Germinal center (tissue), 1 donor: ENCODE measurements at places on chromosomes 2 and 18.

DNA sequence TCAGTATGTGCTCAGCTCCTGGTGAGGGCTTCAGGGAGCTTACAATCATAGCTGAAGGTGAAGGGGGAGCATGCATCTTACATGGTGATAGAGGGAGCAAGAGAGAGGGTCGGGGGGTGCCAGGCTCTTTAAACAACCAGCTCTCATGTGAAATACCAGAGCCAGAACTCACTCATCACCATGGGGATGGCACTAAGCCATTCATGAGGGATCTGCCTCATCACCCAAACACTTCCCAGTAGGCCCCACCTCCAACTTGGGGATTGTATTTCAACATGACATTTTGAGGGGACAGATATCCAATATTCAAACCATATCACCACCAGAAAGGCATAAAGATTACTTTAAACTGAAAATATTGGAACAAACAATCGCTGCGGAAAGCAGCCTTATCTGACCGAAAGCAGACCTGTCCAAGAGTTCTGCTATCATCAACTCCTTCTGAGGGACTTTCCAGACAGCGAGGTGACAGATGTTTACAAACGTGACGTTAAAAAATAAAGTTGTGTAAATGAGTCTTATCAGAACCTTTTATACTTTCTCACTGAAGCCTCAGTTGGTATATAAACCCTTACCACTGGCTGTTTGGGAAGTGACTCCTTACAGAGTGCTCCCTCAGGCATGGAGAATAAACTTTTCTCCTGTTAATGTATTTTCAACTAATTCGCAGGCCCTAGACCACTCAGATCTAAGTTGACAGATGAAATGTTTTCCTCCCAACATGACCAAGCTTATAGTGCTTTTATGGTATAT is 35.5 kb upstream of the PTH2R start:
- no peak for DNase-seq

GRCh38 chr2:48714245-48714644 is 41.3 kb downstream of the LHCGR start:
- no peak for DNase-seq

DNA sequence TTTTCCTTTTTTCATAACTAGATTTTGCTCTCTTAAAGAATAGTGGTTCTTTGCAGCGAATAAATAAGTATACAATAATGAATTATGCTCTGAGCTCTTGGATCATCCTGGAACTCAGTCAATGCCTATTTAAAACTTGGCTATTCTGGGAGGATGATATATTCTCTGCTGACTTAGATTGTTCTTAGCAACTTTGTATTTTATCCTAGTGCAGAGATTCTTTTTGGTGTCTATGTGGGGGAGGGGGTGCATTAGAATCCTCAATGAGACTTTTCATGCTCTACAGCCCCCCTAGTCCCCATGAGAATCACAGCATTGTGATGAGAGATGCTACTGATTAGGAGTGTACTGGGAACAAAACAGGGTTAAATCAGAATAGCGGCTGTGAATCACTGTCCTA is 8.8 kb upstream of the FAM98A start:
- no peak for DNase-seq

DNA sequence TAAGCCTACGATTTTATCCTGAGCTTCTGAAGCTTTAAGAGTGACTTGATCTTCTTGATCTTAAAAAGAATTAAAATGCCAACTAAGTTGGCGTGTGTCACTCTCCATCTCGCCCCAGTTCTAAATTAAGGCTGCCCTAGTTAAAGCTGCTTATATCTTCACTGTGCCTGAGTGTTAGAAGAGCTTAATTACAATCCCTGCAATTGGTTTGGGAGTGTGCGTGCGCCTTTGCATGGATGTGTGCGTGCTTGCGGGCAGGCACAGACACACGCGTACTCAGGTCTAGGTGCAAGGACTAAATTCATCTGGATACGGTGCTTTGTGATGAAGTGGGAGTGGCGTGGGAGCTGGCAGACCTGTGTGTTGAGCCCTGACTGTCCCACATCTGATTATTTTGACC is 201.5 kb downstream of the FAM210A start:
- DNase-seq = no peak

- no peak for DNase-seq
Observed at GRCh38 chr2:27799646-27800010, 28.1 kb downstream of the MRPL33 start.

GRCh38 chr2:197181491-197181890 is 129.1 kb downstream of the ANKRD44 start:
- DNase-seq = no peak

GRCh38 chr2:44124500-44124899 is 44.2 kb upstream of the PPM1B start:
- no peak for DNase-seq

- DNase-seq = no peak
Observed at GRCh38 chr2:46331109-46331766, 34.0 kb downstream of the EPAS1 start.

DNA sequence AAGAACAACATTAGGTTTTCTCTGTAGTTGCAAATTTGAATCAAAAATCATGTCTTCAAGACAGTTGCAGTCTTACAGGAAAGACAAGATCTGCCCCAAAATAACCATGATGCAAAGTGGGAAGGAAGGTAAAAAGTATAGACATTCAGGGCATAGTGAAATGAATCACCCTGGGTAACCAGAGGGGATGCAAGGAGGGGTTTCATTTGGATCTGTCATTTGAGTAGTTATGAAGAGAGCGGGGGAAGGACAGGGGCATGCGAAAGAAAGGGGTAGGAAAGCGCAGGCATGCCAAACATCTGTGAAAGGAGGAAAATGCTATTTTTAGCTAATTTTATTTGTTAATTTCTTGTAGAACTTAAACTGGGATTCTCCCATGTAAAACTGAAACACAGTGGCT is 219.1 kb upstream of the BOD1L2 start:
- no peak for DNase-seq

- DNase-seq = no peak
Observed at GRCh38 chr2:31654241-31654640, 73.5 kb upstream of the SRD5A2 start.
